Neural crest cell (in vitro differentiated cells): ENCODE measurements at places on chromosomes 5 and 9.

DNA sequence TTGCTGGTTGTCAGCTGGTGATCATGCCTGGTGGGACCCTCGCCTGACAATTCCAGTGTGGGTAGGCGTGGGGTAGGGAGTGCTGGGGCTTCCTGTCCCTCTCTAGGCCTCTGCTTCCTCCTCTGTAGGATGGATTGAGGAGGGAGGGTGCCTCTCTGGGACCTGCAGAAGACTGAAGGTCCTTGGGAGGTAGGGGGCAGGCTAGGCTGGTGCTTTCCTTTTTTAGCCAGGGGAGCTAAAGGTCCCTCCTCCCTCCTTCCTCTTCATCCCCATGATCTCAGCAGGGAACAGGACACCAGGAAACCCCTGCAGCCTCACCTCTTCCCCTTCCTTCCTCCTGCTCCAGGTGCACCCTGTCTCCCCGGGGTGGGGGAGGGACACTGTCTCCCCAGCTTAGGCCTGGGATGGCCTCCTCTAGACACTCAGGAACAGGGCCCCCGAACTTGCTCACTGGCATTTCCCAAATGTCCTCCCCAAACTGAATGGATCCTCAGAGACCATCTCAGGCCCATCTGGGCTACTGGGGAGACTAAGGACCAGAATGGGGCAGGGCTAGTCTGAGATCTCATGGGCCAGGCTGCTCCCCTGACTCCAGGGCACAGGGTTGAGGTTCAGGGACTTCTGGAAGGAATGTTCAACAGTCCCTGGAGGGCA lies 8.4 kb downstream of the SH2D3C start:
- no peak for DNase-seq

DNA sequence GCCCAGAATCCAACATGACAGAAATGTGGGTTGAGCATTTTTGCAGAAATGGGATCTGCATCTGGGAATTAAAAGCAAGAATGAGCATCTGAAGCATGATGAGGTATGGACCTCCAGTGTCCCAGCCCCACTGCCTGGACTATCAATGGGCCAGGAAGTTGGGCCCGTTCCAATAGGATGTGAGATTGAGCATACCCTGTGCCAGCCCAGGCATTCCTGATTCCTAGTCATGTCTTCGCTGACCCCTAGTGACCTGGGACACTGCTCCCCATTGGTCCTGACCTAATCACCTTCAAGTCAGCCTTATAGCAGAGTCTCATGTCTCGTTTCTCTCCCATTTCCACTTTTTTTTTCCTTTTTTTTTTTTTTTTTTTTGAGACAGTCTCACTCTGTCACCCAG lies 197.4 kb upstream of the IRX2 start:
- DNase-seq = no peak

DNA sequence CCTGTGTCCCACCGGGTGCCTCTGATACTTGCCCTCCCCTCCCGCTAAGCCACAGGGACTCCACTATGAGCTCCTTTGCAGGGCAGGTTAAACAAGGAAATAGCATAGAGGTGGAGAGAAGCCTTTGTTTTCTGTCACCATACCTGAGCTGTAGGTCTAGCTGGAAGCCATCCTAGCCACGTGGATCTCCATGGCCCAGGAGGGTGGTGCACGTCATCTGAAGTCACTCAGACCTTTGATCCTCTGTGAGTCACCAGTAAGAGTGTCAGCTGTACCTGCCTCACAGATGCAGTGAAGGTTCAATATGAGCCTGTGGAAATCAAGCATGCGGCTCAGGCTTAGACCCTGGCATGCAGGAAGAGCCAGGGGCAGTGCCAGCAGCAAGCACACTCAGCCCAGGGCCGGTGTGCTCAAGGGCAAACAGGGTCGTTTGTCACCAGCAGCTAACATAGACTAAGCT lies 55.1 kb downstream of the ASS1 start:
- no peak for DNase-seq

- peak; percentile 26 for DNase-seq
Observed at GRCh38 chr5:8060953-8061429, 192.0 kb downstream of the MTRR start.

DNA sequence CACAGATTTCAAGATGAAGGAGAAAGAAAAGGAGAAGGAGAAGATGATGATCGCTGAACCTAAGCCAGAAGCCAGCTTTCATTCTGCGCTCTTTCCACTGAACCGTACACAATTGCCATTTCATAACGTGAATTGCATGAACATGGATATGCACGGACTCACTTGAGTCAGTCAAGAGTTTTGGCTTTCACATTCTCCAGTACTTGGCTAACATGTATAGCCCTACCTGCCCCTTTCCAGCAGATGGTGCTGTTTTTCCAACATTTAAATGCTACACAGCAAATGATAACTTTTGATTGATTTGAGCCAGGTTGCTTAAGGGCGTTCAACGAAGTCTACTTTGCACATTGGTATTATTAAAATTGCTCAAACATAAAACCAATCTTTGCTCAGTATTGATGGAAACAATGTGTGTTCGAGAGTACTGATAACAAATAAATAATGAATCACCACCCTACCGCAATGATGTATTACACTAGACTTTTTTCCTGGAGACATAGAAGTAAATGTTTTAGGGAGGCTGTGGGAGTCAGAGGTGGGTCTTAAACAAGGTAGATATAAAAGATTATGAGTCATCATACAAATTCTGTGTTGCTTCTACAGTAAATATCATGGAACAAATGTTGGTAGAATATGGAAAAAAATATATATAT lies 196.4 kb downstream of the TRPM3 start:
- DNase-seq = peak; percentile 8

- DNase-seq = peak; percentile 31
Observed at GRCh38 chr5:1183424-1184162, 17.8 kb upstream of the SLC6A19 start.

GRCh38 chr5:161547406-161547737 lies 847 bp upstream of the GABRB2 start:
- peak; percentile 8 for DNase-seq

GRCh38 chr9:78167356-78167755 lies 68.5 kb upstream of the CEP78 start:
- no peak for DNase-seq

DNA sequence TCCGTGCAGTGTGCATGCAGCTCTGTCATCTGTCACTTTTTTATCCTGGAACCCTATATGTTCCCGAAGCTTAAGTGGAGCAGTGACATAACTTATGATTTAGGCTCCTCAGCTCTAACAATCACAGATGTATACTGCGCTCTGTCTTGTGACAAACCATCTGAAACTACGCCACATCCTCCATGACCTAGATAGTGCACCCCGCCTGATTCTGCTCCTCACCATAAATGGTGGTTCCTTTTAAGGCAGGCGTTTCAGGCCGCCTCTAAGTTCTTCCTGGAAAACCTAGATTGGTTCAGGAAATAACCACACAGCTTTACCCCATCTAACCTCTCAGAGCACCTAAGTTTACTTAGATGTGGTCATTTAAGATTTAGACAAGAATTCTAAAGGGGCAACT lies 372.0 kb downstream of the CDH10 start:
- no peak for DNase-seq

DNA sequence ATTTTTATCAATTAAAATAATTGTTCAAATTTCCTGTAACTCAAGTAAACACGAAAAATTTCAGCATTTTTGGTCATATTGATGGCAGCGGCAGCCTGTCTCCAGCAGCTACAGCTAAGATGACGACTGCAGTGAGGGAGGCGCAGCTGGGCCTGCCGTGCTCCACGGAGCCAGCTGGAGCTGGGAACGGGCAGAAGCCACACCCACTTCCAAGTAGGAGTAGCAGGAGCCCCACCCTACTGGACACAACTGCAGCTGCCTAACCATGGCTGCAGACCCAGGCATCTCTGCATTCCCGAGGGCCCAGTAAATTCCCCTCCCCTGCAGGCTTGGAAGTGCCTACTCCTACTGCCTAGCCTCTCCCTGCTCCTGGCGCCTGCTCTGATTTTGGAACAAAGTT lies 2031.7 kb downstream of the EFNA5 start:
- no peak for DNase-seq

GRCh38 chr9:125867751-125868415 lies 120.7 kb downstream of the PBX3 start:
- no peak for DNase-seq

GRCh38 chr9:78406933-78407332 lies 110.0 kb downstream of the PSAT1 start:
- DNase-seq = no peak

DNA sequence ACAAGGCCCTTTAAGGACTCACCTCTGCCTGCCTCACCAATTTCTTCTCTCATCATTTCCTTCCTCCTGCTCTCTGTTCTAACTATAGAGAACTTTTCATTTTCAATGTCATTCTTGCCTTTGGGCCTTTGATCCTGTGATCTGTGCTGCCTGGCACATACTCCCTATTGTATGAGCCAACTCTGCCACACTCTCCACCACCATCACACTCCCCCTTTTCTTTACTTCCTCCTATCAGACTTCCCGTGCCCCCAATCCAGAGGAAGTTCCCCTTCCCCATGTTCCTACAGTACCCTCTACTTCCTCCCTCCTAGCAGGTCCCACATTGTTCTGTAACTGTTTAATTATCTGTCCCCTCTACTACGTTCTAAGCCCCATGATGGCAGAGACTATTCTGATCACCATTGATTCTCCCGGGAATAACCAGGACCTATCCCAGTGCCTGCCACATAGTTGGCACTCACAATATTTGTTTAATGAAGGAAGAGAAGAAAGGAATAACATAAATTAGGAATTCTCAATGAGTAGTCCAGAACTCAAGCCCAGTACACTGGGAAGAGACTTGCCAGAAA lies 27.5 kb downstream of the ADAM19 start:
- no peak for DNase-seq

GRCh38 chr5:122751293-122751782 lies 23.5 kb upstream of the SNX2 start:
- no peak for DNase-seq

DNA sequence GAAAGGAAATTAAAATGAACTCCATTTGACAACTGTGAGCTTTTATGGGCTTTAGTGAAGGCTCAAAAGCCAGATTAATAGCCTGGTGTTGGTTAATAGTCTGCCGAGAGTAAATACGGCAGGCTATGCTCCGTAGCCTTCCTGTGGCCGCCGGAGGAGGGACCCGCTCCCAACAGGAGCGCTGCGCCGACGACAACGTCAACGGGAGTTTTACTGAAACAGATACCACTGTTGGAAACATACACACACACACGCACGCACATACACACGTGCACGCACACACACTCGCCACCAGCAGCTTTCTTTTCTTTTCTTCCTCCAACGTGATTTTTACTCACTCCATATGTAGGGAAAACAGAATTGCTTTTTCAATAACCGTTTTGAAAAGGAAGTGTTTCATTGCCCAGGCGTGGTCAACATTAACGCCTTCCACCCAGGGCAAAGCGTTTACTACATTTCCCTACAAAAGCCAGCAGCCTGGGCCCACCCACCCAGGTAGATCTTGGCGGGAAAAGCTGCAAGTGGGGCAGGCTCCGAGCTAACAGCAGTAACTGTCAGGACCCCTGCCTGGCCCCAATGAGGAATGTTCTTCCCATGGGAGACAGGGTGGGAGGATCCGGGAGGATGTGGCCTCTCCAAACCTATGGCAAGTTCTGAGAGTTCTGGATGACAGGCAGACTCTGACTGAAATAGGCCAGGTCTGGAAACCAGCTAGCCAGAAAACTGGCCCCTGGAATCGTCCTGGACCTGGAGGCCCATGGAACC lies 72.3 kb downstream of the PAX5 start:
- no peak for DNase-seq

- no peak for DNase-seq
Observed at GRCh38 chr9:84655447-84655846, 14.1 kb upstream of the NTRK2 start.

- DNase-seq = no peak
Observed at GRCh38 chr9:20028192-20028848, 239.5 kb upstream of the SLC24A2 start.

GRCh38 chr5:68224509-68225187 lies 9.1 kb downstream of the PIK3R1 start:
- no peak for DNase-seq

DNA sequence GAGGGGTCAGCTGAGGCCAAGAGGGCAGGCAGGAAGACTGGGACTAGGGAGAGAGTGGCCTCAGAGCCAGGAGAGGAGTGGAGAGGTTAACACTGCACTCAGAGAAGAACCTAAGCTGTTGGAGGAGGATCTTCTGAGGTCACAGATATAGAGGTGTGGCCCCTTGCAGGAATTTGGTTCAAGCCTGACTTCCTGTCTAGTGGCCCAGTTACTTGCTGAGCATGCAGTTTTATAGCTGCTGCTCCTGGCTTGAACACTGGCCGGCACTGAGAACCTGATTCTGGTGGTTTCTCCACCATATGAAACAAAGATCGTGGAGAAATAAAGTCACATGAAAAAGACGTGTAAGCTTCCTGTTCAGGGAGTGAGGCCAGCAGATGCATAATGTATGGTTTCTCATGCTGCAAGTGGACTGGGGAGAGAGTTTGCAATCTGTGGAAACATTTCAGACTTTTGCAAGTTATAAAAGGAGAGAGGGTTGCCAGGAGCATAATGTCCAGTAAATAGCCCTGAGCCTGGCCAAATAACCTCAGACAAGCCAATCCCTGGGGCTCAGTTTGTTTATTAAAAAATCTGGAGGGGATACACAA lies 82.6 kb downstream of the GALNT10 start:
- DNase-seq = no peak
